Stomach (tissue), 19 donors: ENCODE measurements at places on chromosomes 11 and 22.

DNA sequence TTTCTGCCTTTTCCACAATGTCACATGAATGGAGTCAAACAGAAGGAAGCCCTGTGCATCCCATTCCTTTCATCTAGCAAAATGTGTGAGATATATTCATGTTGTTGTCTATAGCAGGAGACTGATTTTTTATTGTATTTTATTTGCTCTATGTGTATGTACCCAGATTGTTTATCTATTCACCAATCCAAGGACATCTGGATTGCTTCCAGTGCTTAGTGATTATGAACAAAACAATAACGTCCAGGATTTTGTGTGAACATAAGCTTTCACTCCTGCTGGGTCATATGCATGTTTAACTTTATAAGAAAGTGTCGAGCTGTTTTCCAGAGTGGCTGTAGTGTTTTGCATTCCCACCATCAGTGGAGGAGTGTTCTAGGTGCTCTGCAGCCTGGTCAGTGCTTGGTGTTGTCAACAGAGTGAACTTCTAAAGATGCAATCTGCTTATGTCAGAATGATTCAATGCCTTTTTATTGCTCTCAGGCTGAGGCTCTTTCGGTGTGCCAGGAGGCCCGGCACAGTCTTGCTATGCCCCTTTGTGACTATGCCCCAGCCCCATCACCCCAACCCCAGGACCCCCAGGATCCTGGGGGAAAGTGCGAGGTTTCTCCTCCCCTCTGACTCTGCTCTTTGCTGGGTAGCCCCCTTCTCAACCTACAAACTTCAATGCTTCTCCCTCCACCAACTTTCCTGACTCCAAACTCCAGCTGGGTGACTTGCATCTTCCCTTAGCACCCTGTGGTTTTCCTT lies 19.9 kb upstream of the SYT13 start:
- no peak for DNase-seq

DNA sequence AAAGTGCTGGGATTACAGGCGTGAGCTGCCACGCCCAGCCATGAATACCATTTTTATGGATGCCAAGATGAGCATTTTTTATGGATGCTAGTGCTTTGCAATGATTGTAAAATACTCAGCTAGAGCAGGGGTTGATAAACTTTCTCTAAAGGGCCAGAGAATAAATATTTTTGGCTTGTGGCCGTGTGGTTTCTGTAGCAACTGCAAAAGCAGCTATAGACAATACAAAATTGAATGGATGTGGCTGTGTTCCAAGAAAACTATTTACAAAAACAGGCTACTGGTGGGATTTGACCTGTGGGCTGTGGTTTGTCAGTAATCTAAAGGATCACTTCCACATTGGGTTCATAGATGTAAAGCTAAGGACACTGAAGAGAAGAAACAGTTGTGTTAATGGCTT lies 56.0 kb downstream of the COMMD9 start:
- DNase-seq = peak; percentile 63

- peak; percentile 21 for DNase-seq
Observed at GRCh38 chr22:49270595-49271368, 556.9 kb downstream of the BRD1 start.

DNA sequence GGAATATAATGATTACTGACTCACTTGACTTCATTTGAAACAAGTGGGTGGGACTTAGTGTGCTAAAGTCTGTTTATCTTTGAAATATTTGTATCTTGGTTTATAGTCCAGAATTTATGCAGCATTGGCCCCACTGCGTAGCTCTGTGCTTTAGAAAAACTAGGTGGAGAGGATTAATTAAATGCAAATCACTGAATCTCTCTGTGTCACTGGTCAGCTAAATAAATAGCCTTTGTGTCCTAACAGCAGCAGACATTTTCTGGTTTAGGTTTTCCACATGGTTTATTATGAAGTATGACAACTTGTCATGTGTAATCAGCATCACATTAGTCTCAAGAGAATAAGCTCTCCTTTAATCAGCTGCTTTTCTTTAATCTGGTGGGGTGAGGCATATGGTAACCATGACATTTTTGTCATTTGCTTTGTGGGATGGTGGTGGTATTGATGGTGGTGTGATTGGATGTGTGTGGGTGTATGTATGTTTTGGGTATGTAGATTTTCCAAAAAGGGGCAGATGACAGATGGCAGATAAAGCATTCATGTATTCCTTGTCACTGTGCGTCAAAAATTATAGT lies 33.9 kb downstream of the BCL2L13 start:
- no peak for DNase-seq

DNA sequence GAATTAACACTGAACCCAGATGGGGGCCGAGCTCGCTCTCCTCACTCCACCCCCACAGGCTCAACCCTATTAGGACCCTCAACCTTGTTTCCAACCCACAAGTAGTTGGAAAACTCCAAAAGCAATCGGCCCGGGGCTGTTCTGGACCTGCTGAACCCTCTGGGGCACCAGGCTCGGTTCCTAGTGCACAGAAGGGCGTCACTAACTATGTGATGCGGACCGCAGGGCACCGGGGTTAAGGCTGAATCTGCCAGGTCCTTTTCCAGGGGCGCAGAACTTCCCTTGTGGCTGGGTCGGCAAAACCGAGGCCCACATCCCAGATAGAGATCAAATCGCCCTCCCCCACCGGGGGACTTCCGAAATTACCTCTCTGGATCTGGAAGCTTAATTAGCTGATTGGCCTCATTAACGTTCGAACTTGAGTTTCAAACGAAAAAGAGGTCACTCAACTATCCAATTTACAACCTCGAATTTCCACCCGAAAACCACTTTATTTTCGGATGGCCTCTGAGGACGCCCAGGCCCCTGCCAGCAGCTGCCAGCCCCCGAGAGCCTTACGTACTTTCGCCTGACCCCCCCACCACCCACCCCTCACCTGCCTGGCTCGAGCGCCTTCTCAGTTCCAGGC lies 1.7 kb downstream of the SHANK2 start:
- DNase-seq = no peak

DNA sequence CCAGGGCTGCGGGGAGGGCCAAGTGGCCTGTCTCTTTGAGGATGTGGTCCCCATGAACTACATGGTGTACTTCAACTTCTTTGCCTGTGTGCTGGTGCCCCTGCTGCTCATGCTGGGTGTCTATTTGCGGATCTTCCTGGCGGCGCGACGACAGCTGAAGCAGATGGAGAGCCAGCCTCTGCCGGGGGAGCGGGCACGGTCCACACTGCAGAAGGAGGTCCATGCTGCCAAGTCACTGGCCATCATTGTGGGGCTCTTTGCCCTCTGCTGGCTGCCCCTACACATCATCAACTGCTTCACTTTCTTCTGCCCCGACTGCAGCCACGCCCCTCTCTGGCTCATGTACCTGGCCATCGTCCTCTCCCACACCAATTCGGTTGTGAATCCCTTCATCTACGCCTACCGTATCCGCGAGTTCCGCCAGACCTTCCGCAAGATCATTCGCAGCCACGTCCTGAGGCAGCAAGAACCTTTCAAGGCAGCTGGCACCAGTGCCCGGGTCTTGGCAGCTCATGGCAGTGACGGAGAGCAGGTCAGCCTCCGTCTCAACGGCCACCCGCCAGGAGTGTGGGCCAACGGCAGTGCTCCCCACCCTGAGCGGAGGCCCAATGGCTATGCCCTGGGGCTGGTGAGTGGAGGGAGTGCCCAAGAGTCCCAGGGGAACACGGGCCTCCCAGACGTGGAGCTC lies 13.5 kb downstream of the ADORA2A start:
- DNase-seq = no peak

GRCh38 chr11:65992056-65992455 lies 9.9 kb downstream of the EIF1AD start:
- DNase-seq = no peak

GRCh38 chr11:116037861-116038260 lies 533.6 kb upstream of the CADM1 start:
- no peak for DNase-seq

DNA sequence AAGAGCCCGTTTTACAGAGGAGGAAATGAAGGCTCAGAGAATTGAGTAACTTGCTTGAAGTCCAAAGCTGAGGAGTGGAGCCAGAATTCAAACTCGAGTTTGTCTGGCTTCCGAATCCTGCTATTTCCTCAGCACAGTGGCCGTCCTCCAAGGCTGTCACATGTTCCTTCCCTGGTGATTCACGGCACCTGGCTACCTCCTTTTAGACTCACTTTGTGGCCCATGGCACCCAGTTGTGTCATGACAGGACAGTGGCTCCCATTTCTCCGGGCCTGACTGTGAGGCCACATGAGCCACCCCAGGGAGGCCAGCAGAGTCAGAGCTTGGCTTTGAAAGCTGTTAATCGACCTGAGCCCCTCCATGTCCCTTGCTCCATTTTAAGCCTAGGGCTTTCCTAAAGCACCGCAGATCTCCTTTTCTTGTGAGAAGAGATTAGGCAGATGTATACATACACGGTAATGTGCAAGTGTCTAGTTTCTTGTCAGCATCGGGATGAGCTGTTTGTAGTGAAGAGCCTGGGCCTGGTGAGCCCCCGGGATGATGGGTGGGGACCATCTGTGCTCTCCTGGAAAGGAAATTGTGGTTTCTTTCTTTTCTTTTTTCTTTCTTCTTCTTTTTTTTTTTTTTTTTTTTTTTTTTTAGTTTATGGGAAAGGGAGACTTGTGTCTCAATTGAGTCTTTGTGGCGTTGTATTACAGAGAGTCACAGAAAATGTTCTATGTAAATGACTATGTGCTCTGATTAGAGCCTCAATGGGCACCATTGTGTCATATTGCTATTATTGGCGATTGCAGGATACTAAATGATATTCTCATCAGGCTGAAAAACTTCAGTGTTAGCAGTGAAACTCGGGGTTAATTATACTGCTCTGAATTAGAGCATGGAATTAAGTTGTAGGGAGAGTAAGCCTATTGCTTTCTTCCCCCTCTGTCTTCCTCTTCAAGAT lies 54.8 kb downstream of the PTPRJ start:
- peak; percentile 40 for DNase-seq

DNA sequence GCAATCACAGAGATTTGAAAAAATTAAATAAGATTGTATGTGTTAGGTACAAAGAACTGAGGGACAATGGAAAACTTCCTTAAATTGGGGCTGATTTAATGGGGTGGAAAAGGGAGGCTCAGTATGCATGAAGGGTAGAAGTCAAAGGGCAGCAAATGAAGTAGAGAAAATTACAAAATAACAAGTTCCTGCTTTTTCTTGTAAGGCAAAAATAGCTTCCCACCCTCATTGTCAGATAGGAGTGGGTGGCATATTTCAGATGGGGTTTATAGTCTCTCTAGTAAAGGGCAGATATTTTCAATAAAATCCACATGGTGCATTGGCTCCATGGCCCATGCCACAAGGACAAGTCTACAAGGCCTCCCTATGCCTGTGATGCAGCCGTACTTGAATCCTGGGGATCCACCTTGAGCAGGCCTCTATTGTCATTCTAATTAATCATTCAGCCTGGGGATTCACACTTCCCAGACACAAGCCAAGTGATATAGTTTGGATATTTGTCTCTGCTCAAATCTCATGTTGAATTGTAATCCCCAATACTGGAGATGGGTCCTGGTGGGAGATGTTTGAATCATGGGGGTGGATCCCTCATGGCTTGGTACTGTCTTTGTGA lies 36.7 kb upstream of the SESN3 start:
- no peak for DNase-seq

DNA sequence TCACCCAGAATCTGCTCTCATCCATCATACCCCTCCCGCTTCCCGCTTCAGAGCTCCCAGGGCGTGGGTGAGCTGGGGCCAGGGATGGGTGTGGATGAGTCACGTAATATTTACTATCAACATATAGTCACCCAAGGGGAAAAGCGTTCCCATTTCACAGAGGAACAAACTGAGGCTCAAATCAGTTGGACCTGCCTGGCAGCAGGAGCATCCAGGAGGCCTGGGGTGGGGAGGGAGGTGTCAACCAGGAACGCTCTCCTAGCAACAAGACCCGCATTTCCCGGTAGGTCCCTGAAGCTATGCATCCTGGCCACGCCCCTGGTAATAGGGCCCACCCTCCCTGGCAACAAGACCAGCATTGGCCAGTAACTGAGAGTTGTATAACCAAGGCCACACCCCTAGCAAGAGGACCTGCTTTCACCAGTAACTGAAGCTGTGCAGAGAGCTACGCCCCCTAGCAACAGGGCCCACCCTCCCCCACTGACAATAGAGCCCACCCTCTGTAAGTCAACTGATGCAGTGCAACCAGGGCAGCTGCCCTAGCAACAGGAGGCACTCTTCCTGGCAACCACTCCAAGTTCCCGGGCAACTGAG lies 32.7 kb upstream of the TXNRD2 start:
- DNase-seq = peak; percentile 53

DNA sequence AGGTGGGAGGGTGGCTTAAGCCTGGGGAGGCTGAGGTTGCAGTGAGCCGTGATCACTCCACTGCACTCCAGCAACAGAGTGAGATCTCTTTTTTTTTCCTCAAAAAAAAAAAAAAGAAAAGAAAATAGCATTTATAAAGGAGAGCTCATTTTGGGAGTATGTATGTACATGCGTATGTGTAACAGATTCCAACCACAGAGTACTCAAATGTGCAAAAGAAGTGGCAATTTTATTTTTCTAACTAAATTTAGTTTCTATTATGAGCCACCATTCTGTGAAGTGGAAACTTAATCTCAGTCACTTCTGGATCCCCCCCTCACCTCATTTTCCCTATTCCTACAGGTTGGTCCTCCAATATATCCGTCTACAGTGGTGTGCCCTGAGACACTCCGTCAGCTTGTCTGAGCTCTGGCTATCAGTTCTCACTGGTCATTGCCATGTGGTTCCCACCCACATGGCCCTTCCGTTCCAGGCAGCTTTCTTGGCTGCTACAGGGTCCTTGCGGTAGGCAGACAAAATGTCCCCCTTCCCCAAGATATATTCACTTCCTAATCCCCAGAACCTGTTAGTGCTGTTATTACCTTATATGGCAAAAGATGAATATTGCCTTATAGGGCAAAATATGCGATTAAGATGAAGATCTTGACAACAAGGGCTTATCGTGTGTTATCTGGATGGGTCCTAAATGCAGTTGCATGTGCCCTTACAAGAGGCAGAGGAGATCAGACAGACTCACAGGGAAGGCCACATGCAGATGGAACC lies 35.8 kb upstream of the TSKU start:
- DNase-seq = no peak

- no peak for DNase-seq
Observed at GRCh38 chr22:28989484-28989883, 72.1 kb downstream of the C22orf31 start.

- peak; percentile 16 for DNase-seq
Observed at GRCh38 chr11:69002570-69003231, 10.3 kb downstream of the MRGPRF start.

DNA sequence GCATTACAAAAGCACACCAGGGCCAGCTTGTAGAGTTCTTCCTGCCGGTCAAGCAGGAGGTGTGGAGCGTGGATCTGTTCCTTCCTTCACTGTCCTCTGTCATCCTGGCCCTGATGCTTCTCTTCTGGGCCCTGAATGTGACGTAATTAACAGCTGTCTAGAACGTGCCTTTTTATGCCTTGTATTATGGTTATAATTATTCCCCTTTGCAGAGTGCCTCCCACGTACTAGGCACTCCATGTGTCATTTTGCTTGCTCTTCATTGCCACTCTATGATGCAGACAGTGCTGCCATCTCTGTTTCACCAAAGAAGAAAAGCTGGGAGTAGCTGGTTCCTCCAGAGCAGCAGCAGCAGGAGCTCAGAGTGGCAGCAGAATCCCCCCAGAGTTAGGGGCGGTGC lies 132.1 kb upstream of the TTC12 start:
- DNase-seq = no peak
